ENCODE measurements at places on chromosomes 1 and 21.

- no peak for DNase-seq
These were observed 45.3 kb downstream of the AKNAD1 start for GRCh38 chr1:108811611-108812010.

DNA sequence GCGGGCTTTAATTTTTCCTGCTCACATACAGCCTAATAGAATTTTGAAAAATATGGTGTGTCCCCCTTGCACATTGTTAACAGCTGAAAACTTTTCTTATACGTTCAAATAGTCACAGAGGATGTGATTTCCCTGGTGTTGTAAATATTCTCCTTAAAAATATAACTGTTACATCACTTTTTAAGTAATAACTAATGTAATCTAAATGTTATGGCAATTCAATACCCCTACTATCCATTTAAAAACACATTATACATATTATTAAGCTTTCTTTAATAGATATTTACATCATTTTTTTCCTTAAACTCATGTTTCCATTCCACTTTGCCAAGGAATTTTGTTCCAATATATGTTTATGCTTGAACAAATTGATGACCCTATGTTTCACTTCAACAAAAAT lies 85.5 kb upstream of the S1PR1 start:
- no peak for DNase-seq

DNA sequence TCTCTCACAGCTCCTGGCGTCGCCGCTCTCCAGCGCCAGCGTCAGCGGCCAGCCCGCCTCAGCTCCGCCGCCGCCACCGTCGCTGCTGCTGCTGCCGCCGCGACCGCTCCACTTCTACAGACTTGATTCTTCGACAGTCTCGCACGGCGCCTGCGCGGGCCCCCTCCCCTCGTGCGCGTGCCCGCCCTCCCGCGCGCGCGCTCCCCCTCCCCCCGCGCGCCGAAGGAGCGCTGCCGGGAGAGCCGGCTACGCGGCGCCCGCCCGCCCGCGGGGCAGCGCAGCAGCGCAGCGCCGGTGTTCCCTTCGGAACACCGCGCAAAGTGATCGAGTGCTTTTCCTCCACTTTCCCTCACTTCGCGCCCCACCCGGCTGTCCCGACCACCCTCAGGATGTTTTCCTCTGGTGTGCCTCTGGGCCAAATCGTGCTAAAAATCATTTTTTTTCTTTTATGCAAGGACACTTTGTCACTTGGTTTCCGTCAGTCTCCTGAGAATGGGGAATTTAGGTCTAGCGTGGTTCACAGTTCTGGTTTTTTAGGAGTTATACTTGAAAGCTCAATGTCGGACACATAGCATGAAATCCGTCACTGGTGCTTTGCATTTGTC lies at the start of gene IRF2BP2:
Gene IRF2BP2, minus strand, starts transcription at position 118 of the 605 bp plus-strand sequence. CDS start 684 bp downstream, outside the sequence.
- DNase-seq, result peak; percentile 76

DNA sequence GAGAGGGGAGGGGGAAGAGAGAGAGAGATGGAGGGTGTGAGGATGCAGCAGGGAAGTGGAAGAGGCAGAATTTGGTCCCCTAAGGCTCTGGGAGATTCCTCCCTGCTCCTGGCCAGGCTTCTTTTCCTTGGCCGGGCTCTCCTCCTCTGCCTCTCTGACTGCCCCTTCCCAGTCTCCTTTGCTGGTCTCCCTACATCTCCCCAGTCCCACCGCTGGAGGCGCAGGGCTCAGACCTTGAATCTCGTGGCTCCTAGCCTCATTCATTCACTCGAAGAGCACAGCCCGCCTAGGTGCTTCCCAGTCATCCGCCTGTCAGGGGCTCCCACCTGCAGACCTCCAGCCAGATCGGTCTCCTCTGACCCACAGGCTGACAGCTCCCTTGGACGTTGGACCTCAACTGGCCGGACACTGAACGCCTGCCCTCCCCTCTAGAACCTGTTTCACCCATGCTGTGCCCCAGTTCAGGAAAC lies 76.5 kb downstream of the VWA5B1 start:
- no peak for DNase-seq

- DNase-seq, result no peak
These were observed 181.9 kb downstream of the ZSCAN20 start for GRCh38 chr1:33654267-33654834.

DNA sequence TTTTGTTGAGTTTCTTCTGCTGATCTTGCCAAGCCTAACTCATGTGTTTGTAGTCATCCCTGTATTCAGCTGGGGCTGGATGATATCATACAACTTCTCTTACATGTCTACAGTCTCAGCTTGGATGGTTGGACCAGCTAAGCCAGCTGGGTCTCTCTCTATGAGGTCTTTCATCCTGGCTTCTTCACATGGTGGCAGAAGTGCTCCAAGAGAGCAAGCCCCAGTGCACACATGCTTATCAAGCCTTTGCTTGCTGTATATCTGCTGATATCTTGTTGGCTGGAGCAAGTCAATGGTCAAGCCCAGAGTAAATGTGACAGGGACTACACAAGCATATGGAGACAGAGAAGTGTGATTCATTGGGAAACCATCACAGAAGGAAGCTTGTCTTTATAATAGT lies 29.2 kb upstream of the SLC44A5 start:
- no peak for DNase-seq

- DNase-seq, result no peak
These were observed 20.7 kb upstream of the RPE65 start for GRCh38 chr1:68470388-68470970.

- DNase-seq, result peak; percentile 61
These were observed 13.5 kb downstream of the TRAF3IP3 start for GRCh38 chr1:209769171-209769904.

DNA sequence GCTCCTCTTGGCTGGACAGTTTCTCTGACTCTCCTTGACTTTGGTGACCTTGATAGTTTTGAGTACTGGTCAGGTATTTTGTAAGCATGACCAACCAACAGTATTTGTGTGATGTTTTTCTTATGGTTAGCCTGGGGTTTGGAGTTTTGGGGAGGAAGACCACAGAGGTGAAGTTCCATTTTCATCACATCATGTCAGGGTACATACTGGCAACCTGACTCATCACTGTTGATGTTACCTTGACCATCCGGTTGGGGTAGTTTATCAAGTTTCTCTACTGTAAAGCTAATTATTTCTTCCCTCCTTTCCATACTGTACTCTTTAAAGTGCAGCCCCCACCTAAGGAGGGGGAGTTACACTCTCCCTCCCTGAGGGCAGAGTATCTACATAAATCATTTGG lies 13.4 kb downstream of the OSCP1 start:
- DNase-seq, result no peak

GRCh38 chr1:75908717-75909152 lies 23.5 kb downstream of the ASB17 start:
- no peak for DNase-seq

- no peak for DNase-seq
These were observed 68.4 kb downstream of the LUZP1 start for GRCh38 chr1:23100074-23100748.

- no peak for DNase-seq
These were observed 3.0 kb upstream of the TNFRSF4 start for GRCh38 chr1:1216770-1217620.

DNA sequence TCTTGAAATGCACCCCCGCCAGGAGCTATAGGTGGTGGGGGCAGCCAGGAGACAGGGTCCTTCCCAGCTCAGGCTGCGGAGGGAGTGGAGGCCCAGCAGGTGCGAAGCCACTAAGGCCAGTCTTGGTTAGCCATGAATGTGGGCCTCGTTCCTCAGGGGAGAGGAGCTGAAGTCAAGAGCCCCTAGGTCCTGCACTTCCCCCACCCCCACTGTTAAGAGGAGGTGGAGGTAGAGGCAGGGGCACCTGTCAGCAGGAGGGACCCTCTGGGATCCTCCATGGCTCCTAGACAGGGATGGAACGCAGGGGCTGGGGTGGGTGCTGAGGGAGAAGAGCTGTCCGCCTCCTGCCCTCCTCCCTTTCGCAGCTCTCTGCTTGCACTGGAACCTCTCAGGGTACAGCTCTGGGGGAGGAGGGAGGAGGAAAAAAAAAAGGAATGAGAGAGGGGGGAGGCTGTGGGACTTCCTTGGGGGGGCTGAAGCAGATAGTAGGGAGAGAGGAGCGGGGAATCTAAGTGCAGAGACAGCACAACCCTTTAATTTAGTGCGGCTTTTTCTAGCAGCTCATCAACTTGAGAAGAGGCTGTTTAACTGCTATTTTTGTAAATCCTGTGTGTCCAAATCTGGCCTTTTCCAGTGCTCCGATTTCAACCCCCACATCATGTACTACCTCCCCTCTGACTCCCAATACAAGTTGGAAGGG lies 37.0 kb downstream of the MATN1 start:
- no peak for DNase-seq

GRCh38 chr1:181640956-181641355 lies 157.6 kb downstream of the CACNA1E start:
- DNase-seq, result no peak

DNA sequence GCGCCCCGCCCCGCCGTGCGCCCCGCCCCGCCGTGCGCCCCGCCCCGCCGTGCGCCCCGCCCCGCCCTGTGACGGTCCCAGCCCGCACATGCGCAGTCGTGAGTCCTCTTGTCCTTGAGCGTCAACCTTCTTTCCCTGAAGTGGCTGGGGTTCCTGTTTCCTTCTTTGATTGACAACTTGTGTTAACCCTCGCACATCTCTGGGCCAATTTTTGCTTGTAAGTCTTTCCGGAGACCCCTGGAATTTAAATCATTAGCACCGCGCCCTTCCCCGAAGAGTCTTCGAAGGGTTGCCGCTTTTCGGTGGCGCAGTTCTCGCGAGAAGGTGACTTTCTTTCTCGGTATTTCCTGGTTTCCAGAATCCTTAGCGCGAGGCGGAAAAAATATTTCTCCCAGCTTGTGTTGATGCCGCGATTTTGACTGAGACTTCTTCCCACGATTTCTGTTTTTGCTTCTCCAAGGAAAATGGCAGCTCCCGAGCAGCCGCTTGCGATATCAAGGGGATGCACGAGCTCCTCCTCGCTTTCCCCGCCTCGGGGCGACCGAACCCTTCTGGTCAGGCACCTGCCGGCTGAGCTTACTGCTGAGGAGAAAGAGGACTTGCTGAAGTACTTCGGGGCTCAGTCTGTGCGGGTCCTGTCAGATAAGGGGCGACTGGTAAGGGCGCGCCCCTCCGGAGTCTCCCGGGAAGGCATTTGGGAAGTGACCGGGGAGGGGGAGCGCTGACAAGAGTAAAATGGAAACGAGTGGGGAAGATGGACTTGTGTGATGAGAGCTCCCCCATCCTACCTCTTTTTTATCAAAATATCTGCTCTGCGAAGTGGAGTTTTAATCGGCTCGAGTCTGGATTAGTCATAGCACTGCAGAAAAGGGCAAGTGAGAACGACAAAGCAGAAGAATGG lies at the start of gene RNPC3:
Gene RNPC3, plus strand, starts transcription at position 93 of the 901 bp plus-strand sequence. Its CDS starts 372 bp downstream, at position 465.
- DNase-seq, result peak; percentile 81

GRCh38 chr1:53552981-53553733 lies 94.0 kb downstream of the DMRTB1 start:
- DNase-seq, result no peak

DNA sequence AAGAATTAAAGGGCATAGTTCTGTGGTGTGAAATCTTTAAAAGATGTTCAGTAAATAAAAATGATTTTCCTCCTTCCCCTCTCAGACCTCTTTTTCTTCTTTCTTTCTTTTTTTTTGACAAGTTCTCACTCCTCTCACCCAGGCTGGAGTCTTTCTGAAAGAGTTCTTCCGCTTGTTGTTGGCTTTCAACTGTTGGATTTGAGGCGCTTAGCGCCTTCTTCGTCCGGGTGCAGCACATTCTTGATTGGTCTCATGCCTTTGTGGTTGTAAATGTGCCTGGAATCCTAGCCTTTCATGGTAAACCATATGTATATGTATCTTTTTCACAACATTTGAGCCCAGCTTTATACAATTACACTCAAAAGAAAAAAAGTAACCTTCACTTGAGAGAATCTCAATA lies 980 bp upstream of the METTL18 start:
- no peak for DNase-seq

GRCh38 chr1:42930178-42931107 lies 28.2 kb downstream of the SLC2A1 start:
- no peak for DNase-seq

- DNase-seq, result no peak
These were observed 120.8 kb downstream of the LMO4 start for GRCh38 chr1:87449348-87449963.

DNA sequence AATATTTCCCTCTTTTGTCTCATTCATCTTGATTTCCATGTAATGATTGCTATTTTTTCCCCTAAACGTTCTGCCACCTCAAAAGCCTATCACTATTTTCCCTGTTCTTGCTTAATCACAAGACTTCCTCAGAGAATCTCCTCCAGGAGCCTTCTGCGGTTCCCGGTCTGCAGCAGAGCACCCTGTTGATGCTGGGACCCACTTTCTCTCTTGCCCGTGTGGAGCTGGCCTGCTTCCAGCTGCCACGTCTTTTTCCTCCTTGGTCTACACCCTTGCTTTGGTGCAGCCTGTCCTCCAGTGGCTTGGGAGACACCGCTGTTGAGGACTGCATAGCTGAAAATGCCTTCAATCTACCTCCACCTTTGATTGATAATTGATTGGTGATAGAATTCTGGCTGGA lies 70.0 kb upstream of the COA6 start:
- DNase-seq, result no peak

DNA sequence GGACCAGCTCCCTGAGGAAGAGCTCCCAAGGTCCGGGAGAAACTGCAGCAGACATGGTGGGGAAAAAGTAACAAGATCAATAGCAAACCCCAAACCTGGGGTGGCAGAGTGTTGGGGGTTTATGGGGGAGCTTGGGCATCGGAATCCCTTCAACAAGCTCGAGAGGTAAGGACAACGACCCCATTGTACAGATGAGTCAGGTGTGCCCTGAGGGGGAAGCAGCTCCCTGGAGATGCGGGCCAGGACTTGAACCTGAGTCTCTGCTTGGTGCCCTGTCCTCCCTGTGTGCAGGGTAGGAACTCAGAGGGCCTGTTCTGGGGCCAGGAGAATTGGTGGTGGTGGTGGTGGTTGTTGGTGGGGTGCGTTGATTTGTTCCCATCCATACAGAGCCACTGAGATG lies 125.4 kb downstream of the PTPRU start:
- DNase-seq, result no peak

DNA sequence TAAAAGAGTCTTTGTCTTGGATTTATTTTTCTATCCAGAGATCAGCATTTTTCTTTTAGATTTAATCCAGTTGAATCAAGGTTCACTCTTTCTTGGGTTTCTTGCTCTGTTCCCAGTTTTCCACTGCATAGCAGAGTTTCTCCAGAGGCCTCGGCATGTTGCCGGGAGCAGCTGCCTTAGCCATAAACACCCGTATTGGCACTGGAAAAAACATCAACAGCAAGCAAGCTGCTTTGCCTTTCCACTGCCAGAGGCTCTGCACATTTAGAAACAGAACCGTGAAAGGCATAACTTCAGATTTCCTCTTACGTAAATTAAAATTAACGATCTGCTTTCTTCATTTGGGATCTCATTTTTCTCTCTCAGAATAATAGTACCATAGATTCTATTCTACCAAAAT lies 181.8 kb upstream of the L1TD1 start:
- DNase-seq, result no peak

- no peak for DNase-seq
These were observed 13.8 kb downstream of the ADORA3 start for GRCh38 chr1:111489604-111490003.

- DNase-seq, result no peak
These were observed 20.3 kb downstream of the STK40 start for GRCh38 chr1:36365381-36365780.

GRCh38 chr1:71785450-71785849 lies 496.9 kb downstream of the NEGR1 start:
- DNase-seq, result no peak
